8988T (cell line): ENCODE measurements at places on chromosomes 2 and 18.

DNA sequence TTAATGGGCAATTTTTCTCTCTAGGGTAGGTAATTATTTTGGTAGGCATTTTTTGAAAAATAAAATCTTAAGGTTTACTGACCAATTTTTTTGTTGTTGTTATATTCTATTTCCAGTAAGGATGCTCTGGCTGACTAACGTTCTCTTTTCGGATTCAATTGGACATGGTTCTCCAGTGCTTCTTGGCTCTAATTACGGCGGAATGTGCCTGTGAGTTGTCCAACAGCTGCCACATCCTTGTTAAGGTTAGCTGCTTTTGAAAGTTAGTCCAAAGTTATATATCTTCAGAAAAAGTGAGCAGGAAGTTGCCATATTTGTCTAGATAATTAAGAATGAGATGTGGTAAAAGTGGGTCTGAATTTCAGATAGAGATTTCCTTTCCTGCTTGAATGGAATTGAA, 45.8 kb upstream of the SMIM21 start:
- no peak for DNase-seq

- no peak for DNase-seq
Measured at GRCh38 chr2:201057715-201058248, 13.7 kb downstream of the HYCC2 start.

DNA sequence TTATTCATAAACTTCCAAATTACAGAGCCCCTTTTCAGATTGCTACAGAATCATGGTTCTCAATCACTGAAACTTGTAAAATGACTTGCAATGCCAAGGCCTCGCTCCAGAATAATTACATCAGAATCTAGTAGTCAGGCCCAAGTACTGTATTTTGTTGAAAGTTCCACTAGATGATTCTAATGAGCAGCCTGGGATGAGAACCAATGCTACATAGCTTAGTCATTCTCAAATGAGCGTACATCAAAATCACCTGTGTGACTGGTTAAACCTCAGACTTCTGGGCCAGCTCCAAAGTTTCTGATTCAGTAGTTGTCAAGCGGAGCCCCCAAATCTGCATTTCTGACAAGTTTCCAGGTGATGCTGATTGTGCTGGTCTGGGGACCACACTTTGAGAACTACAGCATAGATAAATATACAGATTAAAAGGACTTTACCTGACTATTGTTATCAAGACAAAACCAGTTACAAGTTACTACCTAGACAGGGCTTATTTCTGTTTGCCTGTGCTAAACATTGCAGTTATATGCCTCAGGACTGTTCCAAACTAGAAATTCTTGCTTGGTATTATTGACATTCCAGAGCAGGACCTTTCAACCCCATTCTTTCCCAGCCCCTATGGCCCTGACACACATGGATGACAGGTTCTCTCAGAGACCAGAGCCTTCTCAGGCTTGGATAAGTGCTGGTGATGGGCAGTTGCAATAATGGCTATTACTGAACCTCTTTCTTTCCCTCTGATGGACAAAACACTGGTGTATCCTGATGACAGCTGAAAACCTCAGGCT, 83.1 kb downstream of the UPP2 start:
- DNase-seq: no peak

DNA sequence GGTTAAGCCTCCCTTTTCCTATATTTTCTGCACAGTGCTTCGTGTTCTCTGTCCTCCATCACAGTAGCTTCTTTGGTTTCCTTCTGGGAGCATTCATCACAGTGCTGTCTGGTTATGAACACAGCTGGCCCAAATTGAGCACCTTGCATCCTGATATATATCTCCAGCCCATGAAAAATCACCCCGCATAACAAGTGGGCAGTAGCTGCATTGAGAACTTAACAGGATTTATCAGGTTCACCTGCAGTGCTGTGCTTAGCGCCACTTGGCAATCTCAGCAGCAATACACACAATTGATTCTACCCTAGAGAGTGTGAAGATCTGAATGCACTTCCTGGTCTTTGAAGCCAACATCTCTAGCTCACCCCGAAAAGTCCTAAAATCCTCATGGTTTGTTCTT, 408.0 kb downstream of the RNF144A start:
- DNase-seq: no peak

DNA sequence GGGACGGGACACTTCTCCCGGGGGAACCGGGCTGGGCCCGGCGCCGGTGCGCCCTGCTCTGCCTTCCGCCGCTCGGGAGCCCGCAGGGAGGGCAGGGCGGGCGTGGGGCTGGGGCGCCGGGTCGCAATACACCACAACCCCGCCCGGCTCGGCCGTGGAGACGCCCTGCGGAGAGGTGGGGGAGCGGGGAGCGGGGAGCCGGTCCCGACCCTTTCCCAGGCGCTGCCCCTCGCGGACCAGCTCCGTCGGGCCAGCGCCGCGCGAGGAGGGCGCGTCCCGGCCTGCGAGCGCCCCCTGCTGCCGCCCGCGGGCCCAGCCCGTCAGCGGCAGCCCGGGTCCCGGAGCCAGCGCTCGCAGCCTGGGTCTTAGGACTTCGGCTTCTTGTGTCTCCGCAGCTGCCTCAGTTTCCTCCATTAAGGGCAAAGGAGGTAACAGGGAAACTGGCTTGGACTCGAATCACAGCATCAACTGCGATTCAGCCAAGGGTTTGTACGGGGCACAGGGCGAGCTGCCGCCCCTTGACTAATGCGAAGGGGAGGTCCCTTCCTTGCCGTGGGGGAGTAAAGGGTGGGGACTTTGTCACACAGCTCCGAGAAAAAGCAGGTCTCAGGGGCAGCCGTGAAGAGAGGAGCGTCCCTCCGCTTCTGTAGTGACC, 635 bp upstream of the ADRA2B start:
- DNase-seq: peak; percentile 98

- no peak for DNase-seq
Measured at GRCh38 chr2:233501198-233502076, 65.1 kb downstream of the USP40 start.
